ENCODE measurements at places on chromosomes 12 and 14. TPM values are rescaled to one million over a fixed set of nuclear protein-coding genes. Genes with fewer than 3 reads are reported as not detected.

DNA sequence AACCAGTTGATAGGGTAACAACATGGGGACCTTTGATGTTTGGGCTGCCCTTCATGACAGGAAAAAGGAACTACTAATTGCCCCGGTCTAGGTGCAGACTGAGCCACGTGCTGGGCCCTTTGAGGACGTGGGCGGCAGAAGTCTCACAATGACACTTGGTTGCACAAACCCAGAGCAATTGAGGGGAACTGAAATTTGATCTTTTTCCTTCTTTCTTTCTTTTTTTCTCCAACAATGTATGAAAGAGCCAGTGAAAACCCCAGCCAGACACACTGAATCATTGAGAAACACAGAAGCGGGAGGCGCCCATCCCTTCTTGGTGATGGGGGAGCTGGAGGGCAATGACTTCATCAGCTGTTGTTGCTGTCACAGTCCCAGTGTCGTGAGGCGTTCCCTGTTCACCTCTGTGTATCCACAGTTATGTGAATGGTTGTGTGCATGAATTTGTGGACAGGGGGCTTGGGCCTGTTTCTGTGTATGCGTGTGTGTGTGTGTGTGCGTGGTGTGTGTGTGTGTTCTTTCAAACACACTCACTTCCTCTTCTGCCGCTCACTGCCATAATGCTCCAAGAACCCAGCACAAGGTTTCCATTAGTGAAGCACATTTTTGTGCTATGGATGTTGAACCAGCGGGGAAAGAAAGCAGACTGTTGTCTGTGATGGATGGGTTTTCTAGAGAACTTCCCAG is 137.5 kb upstream of the CCND2 start:
- no peaks in the 10 kb centered on the region for H3K4me1 ChIP-seq
- DNase-seq = peak; percentile 8

- DNase-seq = no peak
- H3K27ac ChIP-seq = no peak overlapping the region
- no peaks in the 10 kb centered on the region for H3K36me3 ChIP-seq
- no peak overlapping the region for H3K4me3 ChIP-seq
- H3K27me3 ChIP-seq = no peaks in the 10 kb centered on the region
Observed at GRCh38 chr14:101071493-101071906, 168.0 kb upstream of the RTL1 start.

Gene CLEC4A
- not detected for total RNA-seq

Gene MTA1
- 69.8 TPM for total RNA-seq

- no peaks in the 10 kb centered on the region for H3K36me3 ChIP-seq
- no peaks in the 10 kb centered on the region for H3K27me3 ChIP-seq
- H3K27ac ChIP-seq = no peak overlapping the region
- H3K4me3 ChIP-seq = no peak overlapping the region
- DNase-seq = no peak
Observed at GRCh38 chr12:28793581-28794151, 355.4 kb upstream of the FAR2 start.

DNA sequence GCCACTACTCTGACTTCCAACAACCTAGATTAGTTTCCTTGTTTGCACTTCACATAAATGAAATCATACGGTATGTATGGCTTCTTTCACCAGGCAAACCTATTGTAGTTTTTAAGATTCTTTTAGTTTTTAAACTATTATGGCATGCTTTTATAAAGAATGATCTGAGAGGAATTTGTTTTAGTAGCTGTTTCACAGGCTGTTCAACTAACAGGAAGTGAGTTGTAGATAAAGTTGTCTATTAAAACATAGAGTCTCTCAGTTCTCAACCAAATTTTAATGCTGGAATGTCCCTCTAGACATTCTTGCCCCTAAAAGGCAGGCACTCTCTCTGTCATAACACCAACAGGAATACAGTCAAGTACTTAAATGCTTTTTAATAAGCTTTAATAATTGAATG is 102.7 kb upstream of the DACT1 start:
- H3K27ac ChIP-seq = peak overlapping the region; percentile 19
- DNase-seq = no peak
- peaks cover 9% of the 10 kb centered on the region for H3K4me1 ChIP-seq
- no peak overlapping the region for H3K4me3 ChIP-seq

- no peaks in the 10 kb centered on the region for H3K27me3 ChIP-seq
- no peak overlapping the region for H3K4me3 ChIP-seq
- H3K4me1 ChIP-seq = no peaks in the 10 kb centered on the region
- no peak overlapping the region for H3K27ac ChIP-seq
Observed at GRCh38 chr14:94646066-94646465, 33.9 kb downstream of the SERPINA3 start.

Gene TEX52
- not detected for total RNA-seq

Gene BICDL1
- total RNA-seq = 5.9 TPM

- DNase-seq = no peak
- H3K4me1 ChIP-seq = peaks cover 7% of the 10 kb centered on the region
- H3K36me3 ChIP-seq = no peaks in the 10 kb centered on the region
- H3K4me3 ChIP-seq = no peak overlapping the region
- no peaks in the 10 kb centered on the region for H3K27me3 ChIP-seq
Observed at GRCh38 chr12:76874491-76875190, 4.2 kb downstream of the CSRP2 start.

Gene ARID4A
- 28.3 TPM for total RNA-seq

Gene CLEC2B
- total RNA-seq = 4.2 TPM

- no peak overlapping the region for H3K4me3 ChIP-seq
- DNase-seq = no peak
- H3K4me1 ChIP-seq = no peaks in the 10 kb centered on the region
Observed at GRCh38 chr12:111154147-111154834, 214.6 kb downstream of the PHETA1 start.

DNA sequence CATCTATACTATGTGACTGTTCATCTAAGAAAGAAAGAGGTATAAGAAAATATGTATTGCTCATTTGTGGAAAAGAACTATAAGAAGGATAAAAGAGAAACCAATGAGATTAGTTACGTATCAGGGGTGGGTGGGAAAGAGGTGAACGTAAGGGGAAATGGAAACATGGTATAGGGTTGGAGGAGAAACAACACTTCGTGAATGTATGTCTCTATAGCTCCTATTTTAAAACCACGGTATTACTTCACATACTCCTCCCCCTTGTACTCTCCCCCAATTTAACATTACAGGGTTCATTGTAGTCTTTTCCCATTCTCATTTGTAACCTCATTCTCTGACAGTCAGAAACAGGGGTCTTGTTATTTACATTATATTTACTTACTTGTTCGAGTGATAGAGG is 120.4 kb downstream of the FOXG1 start:
- no peaks in the 10 kb centered on the region for H3K4me1 ChIP-seq
- no peak for DNase-seq
- no peak overlapping the region for H3K27ac ChIP-seq

- H3K4me3 ChIP-seq = no peak overlapping the region
- no peak for DNase-seq
- no peaks in the 10 kb centered on the region for H3K4me1 ChIP-seq
- H3K27me3 ChIP-seq = no peaks in the 10 kb centered on the region
Observed at GRCh38 chr12:128853600-128854197, 421 bp downstream of the GLT1D1 start.

- DNase-seq = no peak
- H3K27ac ChIP-seq = no peak overlapping the region
- H3K27me3 ChIP-seq = no peaks in the 10 kb centered on the region
- no peak overlapping the region for H3K4me3 ChIP-seq
Observed at GRCh38 chr14:75609116-75609515, 30.7 kb downstream of the FLVCR2 start.

- H3K27me3 ChIP-seq = no peaks in the 10 kb centered on the region
- H3K4me3 ChIP-seq = no peak overlapping the region
- peaks cover 6% of the 10 kb centered on the region for H3K4me1 ChIP-seq
- no peak overlapping the region for H3K27ac ChIP-seq
- DNase-seq = no peak
Observed at GRCh38 chr12:107485731-107486130, 199.9 kb upstream of the PWP1 start.

Gene GPRC5D
- not detected for total RNA-seq
